ENCODE measurements at places on chromosomes 5 and 9.

GRCh38 chr9:97808415-97808814, 44.6 kb upstream of the FOXE1 start:
- DNase-seq = no peak

- DNase-seq = no peak
Measured at GRCh38 chr5:165187815-165188214, 1682.4 kb downstream of the MAT2B start.

DNA sequence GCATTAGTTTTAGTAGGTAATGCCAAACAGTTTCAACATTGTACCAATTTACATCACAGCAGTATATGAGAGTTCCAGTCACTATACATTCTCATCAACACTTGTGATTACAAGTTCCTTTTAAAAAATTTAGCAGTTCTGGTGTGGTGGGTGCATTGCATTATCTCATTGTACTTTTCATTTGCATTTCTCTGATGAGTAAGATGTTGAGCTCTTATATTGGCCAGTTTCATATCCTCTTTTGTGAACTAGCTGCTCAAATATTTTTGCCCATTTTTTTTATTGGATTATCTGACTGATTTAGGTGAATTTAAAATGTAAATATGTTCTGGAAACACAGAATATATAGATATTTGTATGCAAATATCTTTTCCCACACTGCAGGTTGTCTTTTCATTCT, 160.9 kb upstream of the NR3C1 start:
- no peak for DNase-seq

DNA sequence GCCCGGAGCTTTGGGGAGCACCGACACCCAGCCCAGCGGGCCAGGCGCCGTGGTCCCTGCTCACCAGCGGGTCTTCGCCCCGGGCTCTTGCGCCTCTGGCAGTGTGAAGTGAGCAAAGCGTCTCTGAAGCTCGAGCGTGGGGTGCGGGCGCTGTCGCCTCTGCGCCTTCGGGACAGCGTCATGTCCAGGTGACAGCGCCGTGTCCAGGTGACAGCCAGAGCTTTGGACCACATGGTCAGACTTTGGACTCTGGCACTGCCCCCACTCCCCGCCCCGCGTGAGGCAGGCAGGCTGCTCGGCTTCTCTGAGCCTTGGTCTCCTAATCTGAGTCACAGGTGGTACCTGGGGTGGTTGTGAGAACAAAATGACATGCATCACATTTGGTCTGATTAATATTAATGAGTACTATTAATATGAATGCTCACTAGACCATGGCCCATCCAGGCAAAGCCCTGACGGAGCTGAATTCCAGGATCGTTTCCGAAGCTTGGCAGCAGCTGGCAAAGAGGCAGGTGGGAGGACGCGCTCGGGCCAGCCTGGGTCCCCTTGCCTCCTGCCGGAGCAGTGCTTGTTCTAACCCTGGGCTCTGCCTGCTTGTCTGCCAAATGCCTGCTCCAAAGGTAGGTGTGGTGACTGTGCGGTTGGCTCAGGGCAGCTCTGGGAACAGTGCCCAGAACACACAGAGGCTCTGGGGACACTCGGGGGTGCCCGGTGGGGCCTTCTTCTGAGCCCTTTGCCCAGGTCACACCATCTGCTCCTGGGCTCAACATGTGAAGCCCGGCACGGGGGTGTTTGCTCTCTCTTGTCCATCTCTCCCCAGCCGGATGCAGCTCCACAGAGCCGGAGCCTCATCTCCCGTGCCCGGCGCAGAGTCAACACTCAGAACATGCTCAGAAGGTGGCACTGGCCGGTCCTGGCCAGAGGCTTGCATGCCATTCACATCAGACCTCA, 157.1 kb downstream of the OLFM1 start:
- DNase-seq = peak; percentile 41

GRCh38 chr5:37730896-37731455, 108.9 kb downstream of the GDNF start:
- DNase-seq = no peak

GRCh38 chr5:58370606-58371005, 89.3 kb downstream of the PLK2 start:
- no peak for DNase-seq
